H7 (cell line): ENCODE measurements at places on chromosomes 1 and 21. TPM values are rescaled to one million over a fixed set of nuclear protein-coding genes. Genes with fewer than 3 reads are reported as not detected.

DNA sequence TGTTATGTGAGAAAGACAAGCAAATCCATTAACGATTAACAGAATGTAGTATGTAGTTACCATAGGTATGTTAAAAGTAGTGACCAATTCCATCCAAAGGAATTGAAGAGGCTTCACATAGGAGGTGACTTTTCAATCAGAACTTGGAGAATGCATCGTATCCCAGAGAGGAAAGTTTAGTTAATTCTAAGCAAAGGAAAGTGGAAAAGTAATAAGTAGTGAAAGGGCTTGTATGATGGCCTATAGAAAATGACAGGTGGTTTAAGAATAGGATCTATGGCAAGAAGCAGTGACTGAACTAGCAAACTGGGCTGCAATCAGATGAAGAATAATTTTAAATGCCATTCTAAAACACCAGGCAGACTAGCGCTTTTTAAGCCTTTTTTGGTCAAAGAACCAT is 16.6 kb downstream of the SCMH1 start:
- no peak for DNase-seq

DNA sequence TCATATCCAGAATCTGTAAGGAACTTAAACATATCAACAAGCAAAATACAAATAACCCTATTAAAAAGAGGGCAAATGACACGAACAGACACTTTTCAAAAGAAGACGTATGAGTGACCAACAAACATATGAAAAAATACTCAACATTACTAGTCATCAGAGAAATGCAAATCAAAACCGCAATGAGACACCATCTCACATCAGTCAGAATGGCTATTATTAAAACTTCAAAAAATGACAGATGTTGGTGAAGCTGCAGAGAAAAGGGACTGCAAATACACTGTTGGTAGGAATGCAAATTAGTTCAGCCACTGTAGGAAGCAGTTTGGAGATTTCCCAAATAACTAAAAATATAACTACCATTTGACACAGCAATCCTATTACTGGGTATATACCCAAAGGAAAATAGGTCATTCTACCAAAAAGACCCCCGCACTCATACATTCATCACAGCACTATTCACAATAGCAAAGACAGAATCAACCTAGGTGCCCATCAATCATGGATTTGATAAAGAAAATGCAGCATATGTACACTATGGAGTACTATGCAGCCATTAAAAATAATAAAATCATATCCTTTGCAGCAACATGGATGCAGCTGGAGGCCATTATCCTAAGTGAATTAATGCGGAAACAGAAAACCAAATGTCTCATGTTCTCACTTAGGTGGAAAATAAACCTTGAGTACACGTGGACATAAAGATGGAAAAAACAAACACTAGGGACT is 230.1 kb upstream of the RAB4A start:
- DNase-seq: no peak

GRCh38 chr1:94678202-94678848 is 136.8 kb upstream of the F3 start:
- no peak for DNase-seq

GRCh38 chr1:205449750-205450443 is 5.9 kb downstream of the BLACAT1 start:
- peak; percentile 91 for DNase-seq

DCDC2B gene
- total RNA-seq: not detected in 2 replicates

DNA sequence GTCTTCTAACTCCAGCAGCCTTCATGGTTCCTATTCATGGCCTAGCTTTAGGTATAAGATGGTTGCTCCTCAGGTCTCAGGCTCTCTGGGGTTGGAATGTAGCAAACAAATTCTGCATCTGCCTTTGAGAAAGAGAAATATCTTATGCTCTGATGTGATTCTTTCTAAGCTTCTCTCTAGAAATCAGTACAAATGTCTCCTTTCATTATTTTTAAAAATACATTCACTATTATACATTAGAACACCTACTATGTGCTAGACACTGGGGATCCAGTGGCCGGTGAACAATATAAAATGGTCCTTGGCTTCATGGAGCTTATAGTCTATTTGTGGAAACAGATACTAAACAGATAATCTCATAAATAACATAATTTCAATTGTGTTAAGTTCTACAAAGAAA is 16.1 kb upstream of the TMEM39B start:
- DNase-seq: no peak

- DNase-seq: no peak
Observed at GRCh38 chr1:235882816-235883215, 16.1 kb upstream of the LYST start.

GRCh38 chr1:205917466-205918238 is 25.6 kb downstream of the SLC26A9 start:
- DNase-seq: peak; percentile 6

LCE3D gene
- not detected in 2 replicates for total RNA-seq

- peak; percentile 32 for DNase-seq
Observed at GRCh38 chr1:21219674-21220073, 43.0 kb upstream of the EIF4G3 start.

GRCh38 chr21:38349111-38349746 is 92.4 kb downstream of the KCNJ15 start:
- no peak for DNase-seq

SHE gene
- 0.55 and 0.73 TPM in 2 replicates for total RNA-seq

GRCh38 chr21:43198376-43198775 is 29.6 kb downstream of the CRYAA start:
- no peak for DNase-seq

GRCh38 chr1:41479000-41479807 is 5.3 kb downstream of the EDN2 start:
- DNase-seq: no peak

DNA sequence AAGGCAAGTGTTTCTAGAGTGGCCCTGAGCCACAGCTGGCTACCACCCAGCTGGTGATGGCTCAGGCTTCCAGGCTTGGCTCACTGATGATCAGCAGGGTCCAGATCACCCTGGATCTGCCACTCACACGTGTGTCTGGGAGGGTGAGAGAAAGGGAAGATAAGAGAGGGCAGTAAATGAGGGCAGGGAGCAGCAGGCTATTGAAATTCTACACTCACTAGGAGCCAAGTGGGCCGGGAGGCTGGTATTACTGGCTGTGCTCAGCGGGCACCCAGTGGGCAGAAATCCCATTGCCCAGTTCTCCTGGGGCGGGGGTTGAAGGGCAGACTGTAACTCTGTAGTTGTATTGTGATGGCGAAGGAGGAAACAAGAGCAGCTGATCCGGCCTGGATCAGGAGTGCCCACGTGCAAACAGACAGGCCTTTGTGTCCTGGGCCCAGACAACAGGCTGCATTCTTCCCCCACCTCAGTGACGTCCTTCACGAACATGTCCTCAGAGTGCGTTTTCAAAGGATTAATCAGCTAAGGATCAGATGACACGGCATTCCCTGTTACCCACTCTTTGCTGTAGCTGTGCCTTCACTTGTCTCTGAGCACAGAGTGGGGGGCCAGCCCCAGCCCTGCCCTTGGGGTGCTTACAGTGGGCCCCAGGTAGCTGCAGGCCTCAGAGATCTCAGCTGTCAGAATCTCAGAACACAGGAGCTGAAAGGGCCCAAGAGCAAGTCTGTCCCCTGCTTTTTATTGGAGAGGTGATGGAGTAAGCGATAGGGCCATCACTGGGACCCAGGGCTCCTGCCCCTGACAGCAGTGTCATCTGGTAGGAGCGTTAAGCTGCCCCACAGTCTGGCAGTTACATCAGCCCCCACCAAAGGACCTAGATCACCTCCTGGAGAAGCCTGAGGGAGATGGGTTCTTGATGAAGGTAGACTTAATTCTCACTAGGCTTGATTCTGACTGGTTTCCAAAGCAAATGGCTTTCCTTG is 60.5 kb downstream of the ATP1A1 start:
- DNase-seq: no peak

- DNase-seq: no peak
Observed at GRCh38 chr1:63640633-63641567, 47.7 kb downstream of the PGM1 start.

NBPF10 gene
- 0.42 and 0.89 TPM in 2 replicates for total RNA-seq

DNA sequence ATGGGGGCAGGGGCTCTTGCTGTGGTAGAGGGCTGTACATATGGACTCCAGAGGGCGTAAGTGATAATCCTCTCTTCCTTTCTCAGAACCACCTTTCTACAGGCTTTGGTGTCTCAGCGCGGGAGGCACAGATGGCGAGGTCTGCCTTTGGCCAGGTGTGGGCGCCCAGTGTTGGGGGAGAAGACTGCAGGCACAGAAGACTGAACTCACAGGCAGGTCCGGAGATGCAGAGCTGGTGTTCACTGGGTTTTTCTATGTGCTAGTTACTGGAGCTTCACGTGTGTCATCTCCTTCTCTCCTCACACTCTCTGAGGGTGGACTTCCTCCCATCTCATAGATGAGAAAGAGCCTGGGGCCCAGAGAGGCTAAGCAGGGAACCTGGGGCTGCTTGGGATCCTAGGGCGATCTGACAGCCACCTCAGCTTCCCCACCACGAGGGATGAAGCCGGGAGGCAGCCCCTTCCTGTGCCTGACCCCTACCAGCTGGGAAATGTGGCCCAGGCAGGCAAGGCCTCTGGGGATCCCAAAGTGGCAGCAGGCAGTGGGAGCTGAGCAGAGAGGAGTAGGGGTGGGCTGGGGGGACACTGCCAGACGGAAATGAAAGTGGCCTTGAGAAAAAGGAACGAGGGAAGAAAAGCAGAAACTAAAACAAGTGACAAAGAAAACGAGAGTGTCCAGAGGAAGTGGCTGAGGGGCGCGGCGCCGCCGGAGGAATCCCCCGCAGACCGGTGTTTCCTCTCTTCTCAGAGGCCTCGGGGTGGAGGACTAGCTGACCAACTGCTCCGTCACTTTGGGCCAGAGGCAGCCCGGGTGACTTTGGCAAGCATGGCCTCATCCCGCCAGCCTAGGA is 191.6 kb downstream of the HIVEP3 start:
- peak; percentile 67 for DNase-seq

- no peak for DNase-seq
Observed at GRCh38 chr21:46374761-46375389, 50.9 kb downstream of the PCNT start.

CLDN14 gene
- not detected in 2 replicates for total RNA-seq

DNA sequence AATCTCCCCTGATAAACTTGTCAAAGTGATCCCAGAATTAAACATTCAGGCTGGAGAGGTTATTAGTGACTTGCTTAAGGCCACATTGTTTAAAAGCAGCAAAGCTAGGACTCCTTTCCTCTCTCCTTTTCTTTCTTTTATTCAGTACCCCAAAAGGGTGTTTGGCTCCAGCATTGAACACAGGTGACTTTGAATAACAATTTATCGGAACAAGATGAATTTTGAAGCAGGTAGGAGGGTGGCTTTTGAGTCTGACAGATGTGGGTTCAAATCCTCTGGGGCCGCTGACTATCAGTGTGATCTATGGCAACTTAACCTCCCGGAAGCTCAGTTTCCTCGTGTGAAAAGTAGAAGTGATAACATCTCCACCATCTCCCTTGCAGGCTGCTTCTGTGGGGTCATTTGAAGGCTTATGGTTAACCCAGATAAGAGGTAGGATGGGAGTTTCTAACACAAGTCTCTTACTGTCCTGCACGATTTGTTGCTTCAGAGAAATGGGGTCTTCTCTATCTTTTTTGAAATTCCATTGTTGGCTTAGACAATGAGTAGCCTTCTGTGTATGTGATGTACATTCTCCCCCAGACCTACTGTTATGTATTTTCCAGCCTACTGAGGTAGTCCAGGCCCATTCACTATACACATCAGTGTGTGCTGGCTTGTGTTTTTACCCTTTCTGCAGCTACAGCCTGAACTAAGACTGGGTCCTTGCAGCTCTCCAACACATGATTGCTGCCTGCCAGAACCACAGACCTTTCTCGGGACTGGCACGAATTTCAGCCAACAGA is 29.0 kb downstream of the JUN start:
- no peak for DNase-seq

- no peak for DNase-seq
Observed at GRCh38 chr1:17630048-17630830, 90.7 kb downstream of the ARHGEF10L start.

DNA sequence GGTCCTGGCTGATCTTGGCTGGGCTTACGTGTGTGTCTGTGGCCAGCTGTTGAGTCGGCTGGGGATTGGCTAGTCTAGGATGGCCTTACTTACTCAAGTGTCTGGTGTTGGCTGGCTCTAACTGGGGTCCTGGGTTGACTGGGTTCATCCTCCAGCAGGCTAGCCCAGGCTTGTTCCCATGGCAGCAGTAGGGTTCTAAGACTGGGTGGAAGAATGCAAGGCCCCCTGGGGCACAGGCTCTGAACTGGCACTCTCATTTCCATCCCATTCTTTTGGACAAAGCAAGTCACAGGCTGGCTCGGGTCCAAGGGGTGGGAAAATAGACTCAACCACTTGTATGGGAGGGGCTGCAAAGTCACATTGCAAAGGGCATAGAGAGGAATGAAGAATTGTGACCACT is 7.9 kb upstream of the OPRD1 start:
- no peak for DNase-seq

LCE2A gene
- not detected in 2 replicates for total RNA-seq

DNA sequence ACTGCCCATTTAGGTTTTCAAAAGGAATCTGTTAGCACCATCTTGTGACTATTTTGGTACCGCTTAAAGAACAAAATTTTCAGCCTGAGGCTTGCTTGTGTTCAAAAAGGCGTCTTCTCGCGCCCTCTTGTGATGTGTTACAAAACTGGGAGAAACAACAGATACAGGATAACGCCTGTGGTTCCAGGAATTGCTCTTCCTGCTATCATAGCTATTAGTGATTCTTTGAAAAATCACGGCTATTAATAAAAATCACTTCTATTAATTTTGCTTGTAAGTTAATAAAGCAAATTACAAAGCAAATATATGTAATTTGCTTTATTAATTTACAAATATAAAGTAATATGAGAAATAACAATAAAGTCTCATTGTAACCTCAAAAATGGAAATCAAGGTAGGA is 82.2 kb upstream of the ABCD3 start:
- DNase-seq: peak; percentile 22

REG4 gene
- not detected in 2 replicates for total RNA-seq

DNA sequence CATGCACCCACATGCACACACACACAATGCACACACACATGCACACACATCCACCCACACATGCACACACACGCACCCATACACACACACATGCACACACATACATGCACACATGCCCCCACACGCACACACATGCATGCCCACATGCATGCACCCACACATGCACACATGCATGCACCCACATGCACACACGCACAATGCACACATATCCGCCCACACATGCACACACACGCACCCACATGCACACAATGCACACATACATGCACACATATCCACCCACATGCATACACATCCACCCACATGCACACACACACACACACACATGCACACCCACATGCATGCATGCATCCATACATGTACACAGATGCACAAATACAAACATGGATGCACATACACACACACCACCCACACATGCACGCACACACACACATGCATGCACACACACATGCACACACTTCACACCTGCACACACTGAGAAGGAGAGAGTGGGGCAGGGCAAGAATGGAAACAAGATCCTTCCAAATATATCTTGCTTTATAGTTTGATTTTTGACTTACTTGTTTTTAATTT is 123.2 kb downstream of the NPHP4 start:
- DNase-seq: no peak

DNA sequence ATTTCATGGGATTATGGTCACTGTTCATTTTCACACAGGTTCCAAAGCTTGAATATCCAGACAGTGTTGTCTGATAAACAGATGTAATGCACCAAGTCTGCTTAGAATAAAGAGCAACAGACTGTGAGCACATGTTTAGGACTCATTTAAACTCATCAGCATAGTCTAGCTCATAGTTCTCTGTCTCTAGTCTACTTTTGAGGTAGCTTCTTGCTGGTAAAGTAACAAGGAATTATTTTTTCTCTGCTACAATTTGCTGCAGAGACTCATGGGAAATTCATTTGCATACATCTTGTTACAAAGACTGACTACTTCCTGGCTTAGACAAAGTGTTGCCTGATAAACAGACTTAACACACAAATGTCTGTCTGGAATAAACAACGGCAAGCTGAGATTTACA is 187.2 kb downstream of the NFIA start:
- no peak for DNase-seq

GRCh38 chr1:20685099-20685662 is 24.0 kb upstream of the DDOST start:
- DNase-seq: peak; percentile 41

LINGO4 gene
- 0.07 TPM in 1 of 2 replicates, not detected in the other for total RNA-seq
